ENCODE measurements at places on chromosomes 16 and 17.

- DNase-seq, result no peak
These were observed 117.7 kb downstream of the HS3ST3A1 start for GRCh38 chr17:13484020-13484419.

- no peak for DNase-seq
These were observed 3.0 kb upstream of the CCL1 start for GRCh38 chr17:34366010-34366409.

DNA sequence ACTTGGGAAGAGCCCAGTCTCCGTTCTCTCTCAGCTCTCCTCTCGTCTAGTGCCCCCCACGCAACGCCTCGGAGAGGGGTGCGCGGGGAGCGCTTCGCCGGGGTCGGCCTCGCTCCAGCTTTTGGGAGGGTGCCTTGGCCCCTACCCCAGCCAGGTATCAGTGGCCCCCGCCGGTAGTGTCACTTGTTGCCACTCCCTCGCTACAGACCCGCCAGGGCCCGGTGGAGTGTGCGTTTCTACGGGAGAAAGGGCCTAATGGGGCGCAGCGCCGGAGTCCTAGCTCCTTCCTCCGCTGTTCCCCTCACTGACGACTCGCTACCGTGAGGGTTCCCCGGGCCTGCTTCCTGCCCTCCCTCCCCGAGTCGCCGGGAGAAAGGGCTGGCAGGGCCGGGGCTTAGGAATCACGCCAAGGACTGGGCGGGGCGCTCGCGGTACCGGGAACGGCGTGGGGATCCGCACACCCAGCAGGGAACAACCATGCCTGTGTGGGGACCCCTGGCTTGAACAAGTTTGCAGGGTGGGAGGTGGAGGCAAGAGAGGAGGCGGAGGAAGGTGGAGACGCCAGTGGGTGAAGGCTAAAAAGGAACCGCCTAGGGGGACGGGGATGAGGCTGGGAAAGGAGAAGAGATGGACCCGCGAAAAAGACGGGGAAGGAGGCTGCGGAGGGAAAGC, 997 bp upstream of the CDH11 start:
- DNase-seq, result peak; percentile 25

DNA sequence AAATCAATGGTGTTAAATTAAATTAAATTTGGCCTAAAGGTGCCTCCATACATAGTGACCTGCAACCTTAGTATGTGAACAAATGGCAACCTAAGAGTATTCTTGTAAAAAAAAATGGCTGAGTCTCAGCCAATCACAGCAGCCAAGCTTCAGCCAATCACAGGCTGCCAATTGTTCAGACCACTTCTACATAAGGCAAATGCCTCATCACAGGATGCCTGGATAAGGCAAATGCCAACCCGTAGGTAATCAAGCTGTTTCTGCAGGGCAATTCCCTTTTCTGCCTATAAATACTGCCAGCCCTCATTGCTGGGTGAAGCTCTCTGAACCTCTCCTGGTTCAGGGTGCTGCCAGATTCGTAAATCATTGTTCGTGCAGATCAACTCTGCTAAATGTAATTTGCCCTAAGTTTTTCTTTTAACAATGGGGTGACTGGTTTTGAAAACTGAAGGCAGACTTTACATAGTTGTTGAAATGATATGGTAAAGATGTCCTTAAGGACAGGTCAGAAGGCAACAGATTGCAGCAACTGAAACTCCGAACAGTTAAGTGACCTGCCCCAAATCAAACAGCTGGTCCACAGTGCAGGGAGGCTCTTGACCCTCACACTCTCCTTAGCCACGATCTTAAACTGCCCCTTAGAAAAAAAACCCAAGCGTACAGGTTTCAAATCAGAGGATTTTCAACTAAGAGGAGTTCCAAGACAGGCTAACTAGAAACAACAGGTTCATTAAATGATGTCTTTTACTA, 50.3 kb downstream of the N4BP1 start:
- no peak for DNase-seq

- DNase-seq, result peak; percentile 100
These were observed 63.3 kb downstream of the TUBD1 start for GRCh38 chr17:59829217-59830006.

DNA sequence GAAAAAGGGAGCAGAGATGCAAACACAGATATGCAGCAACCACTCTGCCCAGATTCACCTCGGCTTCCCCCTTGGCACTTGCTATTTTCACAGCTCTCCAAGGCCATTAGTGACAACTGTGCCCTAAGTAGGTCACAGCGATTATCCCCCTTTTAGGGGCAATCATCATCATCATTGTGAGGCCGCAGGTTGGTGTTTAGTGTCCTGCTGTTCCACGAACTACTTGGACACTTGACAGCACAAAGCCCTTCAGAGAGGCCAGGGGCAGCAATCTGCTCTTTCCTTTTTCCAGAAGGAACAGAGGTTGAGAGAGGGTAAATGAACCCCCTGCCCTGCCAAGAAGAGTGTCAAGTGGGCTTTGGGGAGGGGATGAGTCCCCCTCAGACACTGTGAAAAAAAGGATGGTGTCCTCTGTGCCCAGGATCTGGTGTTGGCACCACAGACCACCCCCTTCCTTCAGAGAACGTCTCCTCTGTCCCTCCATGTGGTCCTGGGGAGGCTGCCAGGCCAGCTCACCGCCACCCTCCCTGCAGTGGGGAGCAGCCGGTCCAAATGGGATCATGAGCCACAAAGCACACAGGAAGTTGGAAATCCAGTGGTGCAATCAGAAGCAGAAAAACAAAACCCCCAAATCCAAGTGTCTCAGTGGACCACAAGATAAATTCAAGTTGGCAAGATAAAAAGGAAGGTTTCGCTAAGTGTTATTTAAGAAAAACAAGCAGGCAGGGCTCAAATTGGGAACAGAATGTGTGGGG, 78.4 kb upstream of the MED9 start:
- DNase-seq, result peak; percentile 22

- peak; percentile 82 for DNase-seq
These were observed 36.0 kb downstream of the CHD9 start for GRCh38 chr16:53090591-53091411.

GRCh38 chr16:67022531-67023214, 6.3 kb upstream of the CBFB start:
- DNase-seq, result peak; percentile 3

- no peak for DNase-seq
These were observed 415.3 kb upstream of the C16orf82 start for GRCh38 chr16:26651464-26651863.

- no peak for DNase-seq
These were observed 6.0 kb downstream of the NDEL1 start for GRCh38 chr17:8441690-8442089.
